ENCODE measurements at places on chromosomes 5 and 9.

GRCh38 chr5:98750693-98751092, 22.8 kb upstream of the RGMB start:
- DNase-seq = no peak

DNA sequence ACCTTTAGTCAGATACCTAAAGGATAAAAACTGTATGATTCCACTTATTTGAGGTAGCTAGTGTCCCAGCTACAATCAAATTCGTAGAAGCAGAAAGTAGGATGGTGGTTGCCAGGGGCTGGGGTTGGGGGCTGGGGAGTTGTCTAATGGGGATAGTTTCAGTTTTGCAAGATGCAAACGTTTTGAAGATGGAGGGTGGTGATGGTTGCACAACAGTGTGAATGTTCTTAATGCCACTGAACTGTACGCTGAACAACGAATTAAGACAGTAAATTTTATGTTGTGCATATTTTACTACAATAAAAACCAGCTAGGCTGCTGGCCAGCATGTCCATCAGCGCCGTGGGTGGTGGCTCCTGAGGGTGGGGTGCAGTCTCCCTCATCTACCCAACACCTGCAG, 137.8 kb downstream of the GADD45G start:
- no peak for DNase-seq

- DNase-seq = no peak
These were observed 37.5 kb upstream of the SMU1 start for GRCh38 chr9:33113799-33114547.

GRCh38 chr5:112979723-112980122, 3.1 kb downstream of the DCP2 start:
- DNase-seq = no peak

DNA sequence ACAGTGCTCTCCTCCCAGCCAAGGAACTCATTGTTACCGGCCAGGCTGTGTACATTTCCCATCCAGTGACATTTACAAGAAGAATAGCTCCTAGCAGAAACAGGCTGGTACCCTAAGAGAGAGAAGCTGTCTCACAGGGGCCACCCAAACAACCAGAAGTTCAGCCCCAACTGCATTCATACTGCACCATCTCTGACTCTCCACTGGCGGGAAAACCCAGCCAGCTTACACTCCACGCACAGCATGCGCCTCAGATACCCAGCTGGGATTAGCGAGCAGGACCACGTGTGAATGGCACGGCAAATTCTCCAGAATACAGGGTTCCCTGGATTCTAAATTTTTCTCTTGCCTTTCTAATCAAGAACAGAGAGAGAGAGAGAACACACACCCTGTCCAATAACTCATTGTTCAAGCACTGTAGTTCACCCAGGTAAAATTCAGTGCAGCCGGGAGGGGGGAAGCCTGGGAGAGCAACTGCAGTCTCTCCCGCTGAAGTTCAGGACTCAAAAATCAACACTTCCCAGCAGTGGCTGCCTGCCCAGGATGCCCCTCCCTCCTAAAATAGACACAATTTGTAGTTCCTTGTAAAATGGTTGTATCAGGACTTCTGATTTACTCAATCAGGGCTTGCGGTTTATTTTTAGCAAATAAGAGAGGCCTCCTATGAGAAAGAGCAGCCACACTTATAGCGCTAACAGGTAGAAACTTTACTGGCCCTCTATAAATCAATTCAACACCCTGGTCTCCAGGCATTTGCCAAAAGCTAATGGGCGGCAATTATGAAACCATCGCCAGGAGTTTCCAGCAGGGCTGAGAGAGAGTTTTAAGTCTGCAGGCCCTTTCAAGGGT, 2.2 kb downstream of the COL23A1 start:
- DNase-seq = no peak

- no peak for DNase-seq
These were observed 2.4 kb downstream of the PRR16 start for GRCh38 chr5:120466341-120467006.

GRCh38 chr9:104775574-104775936, 11.6 kb downstream of the NIPSNAP3B start:
- no peak for DNase-seq

GRCh38 chr5:173745123-173745522, 128.7 kb upstream of the BOD1 start:
- DNase-seq = no peak

DNA sequence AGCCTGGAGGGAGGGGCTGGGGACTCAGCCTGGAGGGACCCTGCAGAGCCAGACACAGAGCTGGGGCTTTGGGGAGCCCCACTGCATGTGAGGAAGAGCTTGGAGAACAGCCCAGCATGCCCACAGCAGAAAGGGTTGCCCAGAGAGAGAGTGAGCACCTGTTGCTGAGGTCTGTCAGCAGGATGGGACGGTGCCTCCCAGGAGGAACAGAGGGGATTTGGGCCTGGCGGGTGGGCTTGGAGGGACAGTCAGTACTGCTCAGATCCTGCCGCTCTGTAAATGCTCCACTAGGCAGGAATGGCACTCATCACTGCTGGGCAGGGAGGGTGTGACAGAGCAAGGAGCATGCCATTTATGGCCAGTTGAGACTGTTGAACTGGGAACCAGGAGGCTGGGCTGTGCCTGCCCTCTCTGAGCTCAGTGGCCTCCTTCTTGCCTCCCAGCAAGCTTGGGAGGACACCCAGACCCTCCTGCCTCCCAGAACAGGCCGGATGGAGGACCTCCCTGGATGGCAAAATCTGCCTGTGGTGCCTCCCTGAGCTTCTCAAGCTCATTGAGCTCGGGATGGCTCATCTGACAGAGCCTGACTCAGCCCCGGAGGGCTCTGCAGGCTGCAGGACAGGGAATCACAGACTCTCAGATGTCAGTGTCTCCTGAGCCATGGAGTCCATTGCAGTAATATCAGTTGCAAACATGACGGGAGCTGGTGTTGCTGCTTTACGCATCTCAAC, 786 bp upstream of the HRCT1 start:
- DNase-seq = no peak

DNA sequence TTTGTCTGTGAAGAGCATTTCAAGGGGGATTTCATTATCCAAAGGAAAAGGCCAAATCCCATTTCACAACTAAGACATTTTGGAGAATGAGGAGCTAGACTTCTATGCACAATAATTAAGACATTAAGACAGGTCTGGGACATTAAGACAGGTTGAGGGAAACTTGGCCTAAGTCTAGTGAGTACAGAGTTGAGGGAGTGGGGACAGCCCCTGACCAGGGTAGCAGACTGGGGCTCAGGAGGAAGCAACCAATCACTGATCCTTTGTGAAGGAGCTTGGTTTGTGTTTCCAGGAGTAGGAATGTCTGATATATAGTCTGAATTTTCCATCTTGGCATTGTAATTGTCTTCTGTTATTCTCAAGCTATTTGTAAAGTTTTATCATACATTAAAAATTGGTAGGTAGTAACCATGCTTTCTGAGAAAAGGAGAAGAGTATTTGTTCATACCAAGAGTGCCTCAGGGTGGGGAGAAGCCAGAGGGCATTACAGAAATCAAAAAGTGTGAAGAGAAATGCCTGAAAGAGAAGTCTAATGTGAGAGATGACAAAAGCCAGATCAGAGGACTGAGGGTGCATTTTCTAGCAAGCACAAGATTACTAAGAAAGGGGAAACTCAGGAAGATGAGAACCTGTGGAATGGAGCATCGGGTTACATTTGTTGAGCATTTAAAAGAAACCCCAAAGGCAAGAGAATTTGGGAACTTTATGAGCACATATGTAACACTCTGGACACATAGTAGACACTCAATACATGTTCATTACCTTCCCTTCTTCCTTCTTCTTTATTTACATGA, 189.3 kb upstream of the PIK3R1 start:
- no peak for DNase-seq

DNA sequence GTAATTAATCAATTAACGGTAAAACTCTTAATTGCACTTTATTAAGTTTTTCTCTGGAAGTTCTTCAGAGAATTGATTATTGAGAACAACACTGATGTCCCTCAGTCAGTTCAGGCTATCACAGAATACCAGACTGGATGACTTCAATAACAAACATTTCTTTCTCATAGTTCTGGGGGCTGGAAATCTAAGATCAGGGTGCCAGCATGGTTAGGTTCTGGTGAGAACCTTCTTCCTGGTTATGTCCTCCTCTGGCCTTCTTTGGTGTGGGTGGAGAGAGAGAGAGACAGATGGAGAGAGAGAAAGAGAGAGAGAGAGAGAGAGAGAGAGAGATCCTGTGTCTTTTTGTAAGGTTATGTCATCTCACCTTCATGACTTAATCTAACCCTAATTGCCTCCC, 71.4 kb upstream of the DAP start:
- DNase-seq = no peak

- DNase-seq = no peak
These were observed 22.4 kb upstream of the SLC6A3 start for GRCh38 chr5:1467341-1468246.

- no peak for DNase-seq
These were observed 108.1 kb upstream of the IER5L start for GRCh38 chr9:129285979-129286772.

DNA sequence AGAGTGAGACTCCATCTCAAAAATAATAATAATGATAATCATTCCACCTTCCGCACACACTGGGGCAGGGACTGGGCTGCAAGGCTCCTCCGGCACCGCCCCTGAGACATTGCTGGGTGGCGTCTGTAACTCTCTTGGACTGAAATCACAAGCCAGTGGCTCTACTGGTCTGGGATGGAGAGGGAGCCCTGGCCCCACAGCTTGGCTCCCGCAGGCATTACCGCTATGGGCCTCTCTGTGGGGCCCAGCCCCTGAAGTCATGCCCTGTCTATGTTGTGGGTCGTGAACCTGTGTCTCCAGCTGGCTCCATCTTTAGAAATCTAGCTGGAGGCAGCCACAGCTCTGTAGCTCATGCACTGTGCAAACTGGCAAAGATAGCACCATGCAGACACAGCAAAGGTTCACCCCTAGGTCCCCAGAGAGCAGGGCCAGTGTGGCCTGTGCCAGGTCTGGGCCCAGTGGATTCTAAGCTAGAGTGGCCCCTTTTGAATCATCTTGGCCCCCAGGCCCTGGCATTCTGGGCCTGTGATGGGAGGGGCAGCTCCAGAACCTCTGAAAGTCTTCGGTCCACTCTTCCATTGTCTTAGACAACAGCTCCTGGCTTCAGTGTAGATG, 36.1 kb upstream of the COL5A1 start:
- no peak for DNase-seq

DNA sequence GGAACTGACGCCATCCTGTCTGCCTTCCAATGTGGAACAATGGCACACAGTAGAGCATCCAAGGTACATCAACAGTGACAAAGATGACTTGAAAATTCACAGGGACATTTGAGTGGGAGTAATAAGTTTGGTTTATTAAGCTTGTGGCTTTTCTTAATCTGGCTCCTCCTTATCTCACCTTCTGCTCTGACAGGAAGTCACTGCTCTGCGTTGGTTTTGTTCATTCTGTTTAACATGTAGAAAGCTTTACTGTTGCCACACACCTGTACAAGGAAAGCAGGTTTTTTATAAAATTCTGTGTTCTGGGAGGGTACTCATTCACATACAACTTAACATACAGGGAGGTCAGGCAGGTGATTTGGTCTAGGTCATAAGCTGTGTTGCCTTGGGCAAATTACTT, 1.6 kb upstream of the GZMK start:
- DNase-seq = no peak

- DNase-seq = no peak
These were observed 41.6 kb downstream of the PDZD2 start for GRCh38 chr5:31680528-31680927.

GRCh38 chr9:98698856-98699255, 9.9 kb downstream of the GABBR2 start:
- DNase-seq = no peak

DNA sequence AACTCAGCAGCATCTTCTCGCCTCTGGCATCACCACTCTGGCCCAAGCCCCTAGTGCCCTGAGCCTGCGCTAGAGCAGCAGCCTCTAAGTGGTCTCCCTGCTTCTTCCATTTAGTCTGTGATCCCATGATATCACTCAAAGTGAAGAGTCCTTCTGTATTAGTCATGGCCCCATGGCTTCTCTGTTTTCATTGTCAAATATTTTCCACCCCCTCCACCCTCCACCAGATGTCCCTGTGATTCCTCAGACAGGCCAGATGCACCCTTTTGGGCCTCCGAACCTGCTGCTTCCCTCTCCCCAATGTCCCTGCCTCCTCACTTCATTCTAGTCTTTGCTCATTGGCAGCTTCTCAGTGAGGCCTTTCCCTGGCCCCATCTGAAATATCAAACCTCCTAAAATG, 299.2 kb downstream of the SPOCK1 start:
- DNase-seq = no peak

GRCh38 chr9:4661611-4662010, 483 bp upstream of the PLPP6 start:
- no peak for DNase-seq

DNA sequence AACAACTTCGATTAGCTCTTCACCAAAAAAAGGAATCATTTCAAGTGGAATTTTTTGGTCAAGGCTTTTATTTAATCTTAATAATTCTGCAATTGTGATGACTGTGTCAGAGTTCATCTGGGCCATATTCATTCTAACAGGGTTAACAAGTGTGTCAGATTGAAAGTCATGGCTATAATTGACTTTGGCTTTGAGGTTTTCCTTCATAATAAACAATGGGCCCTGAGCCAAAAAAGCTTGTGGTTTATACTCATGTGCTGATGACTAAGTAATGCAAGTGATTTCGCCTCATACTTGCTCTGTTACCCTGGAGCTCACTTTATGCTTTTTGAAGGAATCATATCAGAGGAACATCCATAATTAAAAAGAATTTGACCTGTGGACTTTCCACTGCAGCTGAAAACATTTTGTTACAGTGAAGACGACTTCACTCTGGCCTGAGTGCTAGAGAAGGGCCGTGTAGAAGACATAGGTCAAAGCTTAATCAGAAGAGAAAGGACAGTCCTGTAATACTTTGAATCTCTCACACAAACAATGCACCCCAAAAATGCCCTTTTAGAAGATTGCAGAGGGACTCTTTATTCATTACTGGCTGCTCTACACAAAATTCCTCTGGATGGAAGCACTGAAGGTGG, 101.7 kb downstream of the GDNF start:
- DNase-seq = no peak

- DNase-seq = no peak
These were observed 377.9 kb upstream of the ITGA1 start for GRCh38 chr5:52409835-52410234.

GRCh38 chr5:169629847-169630548, 7.1 kb upstream of the DOCK2 start:
- no peak for DNase-seq

GRCh38 chr5:112641515-112642110, 96.1 kb upstream of the APC start:
- no peak for DNase-seq

- DNase-seq = no peak
These were observed 77.0 kb downstream of the IQGAP2 start for GRCh38 chr5:76479973-76480667.

DNA sequence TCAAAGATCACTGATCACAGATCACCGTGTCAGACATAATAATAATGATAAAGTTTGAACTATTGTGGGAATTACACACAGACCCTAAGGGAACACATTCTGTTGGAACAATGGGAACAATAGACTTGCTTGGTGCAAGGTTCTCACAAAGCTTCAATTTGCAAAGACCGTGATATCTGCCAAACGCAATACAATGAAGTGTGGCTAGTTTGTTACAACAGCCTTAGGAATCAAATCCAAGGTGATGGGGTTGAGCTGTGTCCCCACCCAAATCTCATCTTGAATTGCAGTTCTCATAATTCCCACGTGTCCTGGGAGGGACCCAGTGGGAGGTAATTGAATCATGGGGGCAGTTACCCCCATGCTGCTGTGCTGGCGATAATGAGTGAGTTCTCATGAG, 20.8 kb downstream of the KYAT1 start:
- no peak for DNase-seq

- no peak for DNase-seq
These were observed 35.9 kb upstream of the STRBP start for GRCh38 chr9:123304340-123304691.
